ENCODE measurements at places on chromosomes 2 and 18.

GRCh38 chr18:74937291-74937690, 271.6 kb downstream of the PTGR3 start:
- no peak for DNase-seq

GRCh38 chr18:36901277-36901701, 72.4 kb downstream of the KIAA1328 start:
- DNase-seq = no peak

DNA sequence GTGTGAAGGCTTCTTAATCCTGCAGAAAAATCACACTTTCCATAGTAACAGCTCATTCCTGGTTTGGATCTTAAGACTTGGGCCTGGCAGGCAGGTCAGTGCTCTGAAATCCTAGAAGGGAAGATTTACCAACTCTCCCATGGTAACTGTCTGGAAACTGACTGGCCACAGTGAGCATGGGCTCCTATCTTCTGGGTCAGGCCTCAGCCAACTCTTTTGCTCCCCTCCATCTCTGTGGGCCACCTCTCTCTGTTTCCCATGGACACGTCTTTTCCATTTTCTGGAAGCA, 86.7 kb downstream of the ACAA2 start:
- DNase-seq = no peak

DNA sequence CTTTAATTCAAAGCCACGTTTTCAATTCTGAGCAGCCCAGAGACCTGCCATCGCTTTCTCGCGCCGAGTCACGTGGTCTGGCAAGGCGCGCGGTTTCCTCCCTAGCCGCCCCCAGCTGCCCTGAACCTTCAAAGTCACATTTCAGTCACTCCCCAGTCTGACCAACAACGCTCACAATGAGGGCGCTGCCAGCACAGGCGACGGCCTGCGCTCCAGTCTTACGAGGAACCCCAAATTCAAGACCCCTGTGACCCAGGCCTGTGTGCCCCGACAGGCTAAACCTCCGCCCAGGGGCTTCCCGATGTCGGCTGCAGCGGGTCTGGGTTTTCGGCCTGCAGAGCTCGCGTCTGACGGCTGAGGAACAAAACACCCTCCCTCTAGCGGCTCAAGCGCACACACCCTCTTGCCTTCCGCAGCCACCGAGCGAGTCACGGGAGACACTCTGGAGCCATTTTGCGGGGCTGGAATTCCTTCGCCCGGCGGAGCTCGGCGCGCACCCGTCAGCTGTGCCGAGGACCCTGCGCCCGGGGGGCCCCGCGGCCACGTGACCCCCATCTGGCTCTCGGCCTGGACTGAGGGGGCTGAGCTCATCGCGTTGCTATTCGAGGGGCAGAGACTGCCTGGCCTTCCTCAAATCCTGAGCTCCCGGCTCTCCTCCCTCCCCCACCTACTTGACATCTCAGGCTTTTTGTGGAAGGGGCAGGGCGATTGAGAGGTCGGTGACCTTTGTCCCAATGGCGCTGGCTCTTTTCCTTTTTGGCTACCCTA, 69.9 kb upstream of the ITGB6 start:
- peak; percentile 84 for DNase-seq

GRCh38 chr2:65076345-65076710, 20.1 kb downstream of the CEP68 start:
- DNase-seq = no peak

- no peak for DNase-seq
Observed at GRCh38 chr18:23814991-23815614, 125.8 kb downstream of the LAMA3 start.

GRCh38 chr2:112259509-112260294, 4.9 kb upstream of the ZC3H8 start:
- DNase-seq = peak; percentile 87

GRCh38 chr2:240922245-240922981, 16.3 kb downstream of the CROCC2 start:
- peak; percentile 5 for DNase-seq

- DNase-seq = no peak
Observed at GRCh38 chr2:36982467-36982866, 16.1 kb upstream of the STRN start.

DNA sequence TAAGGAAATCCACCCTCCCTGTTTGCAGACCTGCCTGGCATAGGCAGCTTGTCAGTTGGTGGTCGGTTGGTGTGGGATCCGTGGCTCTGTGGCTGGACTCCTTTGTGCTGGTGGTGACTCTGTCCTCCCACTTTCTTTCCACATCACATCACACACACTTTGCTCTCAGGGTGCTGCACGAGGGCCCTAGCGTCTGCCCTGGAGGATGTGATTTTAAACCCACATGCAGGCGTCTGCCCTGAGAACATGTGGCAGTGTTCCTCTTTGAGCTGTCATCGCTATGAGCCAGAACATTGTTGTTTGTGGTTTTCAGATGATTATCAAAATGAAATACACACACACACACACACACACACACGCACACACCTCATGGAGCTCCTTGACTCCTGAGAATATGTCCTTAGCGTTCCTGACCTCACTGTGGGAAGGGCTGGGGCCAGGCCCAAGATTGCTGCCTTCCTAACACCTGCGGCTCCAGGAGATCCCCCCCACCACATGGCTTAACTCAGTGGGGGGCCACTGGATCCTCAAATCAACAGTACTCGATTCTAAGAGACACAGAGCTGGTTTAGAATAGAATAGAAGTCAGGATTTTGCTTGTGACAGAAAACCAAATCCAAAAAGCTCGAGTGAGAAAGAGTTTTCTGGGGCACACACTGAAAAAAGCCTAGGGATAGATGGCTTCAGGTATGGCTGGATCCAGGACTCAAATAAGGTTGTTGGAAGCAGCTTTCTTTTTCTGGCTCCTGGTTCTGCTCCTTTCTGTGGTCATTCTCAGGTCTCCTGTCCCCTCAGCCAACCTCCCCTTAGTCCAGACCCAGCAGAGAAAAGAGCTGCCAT, 54.8 kb downstream of the RTP5 start:
- no peak for DNase-seq

DNA sequence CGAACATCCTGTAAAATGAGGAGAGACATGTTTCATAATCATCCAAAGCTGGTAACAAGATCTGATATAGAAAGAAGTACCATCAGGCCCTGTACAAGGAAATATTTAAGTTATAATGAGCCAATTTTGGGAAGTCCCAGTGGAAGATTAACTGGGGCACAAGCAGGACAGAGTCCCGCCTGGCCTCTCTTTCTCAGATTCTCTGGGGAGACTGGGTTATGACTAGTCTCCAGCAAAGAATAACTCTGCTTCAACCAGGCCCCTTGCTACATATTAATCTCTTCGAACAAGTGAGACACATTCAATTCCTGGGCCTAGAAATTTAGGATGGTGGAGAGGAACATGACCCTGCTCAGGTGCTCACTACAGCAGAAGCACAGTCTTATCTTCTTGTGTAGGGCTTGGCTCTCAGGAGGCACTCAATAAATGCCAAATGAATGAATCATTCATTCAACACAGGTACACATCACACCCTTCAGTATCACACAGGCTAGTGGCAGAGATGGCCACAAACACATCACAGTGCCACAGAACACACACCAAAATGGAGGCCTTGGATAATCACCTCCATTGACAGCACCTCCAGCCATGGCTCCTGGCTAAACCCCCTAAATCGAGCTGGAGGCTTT, 46.4 kb upstream of the RNF152 start:
- DNase-seq = no peak

DNA sequence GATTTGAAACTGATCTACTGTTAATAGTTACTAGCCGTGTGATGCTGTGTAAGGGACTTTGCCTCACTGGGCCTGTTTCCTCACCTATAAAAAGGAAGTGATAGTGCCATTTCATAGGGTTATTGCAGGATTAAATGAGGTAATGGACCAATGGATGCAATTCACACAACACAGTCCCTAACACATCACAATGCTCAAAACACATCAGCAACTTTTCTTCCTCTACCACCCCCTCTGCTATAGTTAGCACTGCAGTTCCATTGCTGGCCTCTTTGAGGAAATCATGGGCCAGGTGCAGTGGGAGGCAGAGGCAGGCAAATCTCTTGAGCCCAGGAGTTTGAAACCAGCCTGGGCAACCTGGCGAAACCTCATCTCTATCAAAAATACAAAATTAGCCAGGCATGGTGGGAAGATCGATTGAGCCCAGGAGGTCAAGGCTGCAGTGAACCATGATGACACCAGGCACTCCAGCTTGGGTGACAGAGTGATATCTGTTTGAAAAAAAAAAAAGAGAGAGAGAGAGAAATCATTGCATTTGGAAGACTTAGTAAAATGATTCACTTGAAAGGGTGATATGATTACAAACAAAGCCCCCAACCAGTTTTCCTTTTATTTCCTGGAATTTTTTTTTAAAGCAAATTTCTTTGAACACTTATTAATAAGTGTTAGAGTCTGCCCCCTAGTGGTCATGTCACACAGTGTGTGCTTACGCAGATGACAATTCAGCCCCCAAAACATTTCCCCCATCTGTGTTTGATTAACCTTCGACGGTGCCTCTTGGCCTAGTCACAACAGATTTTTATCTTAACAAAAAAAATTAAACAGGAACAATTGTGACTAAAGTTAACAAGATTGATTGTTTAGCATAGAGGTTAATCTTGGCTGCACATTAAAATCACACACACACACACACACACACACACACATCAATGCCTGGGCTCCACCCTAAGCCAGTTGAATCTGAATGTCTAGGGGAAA, 88.6 kb upstream of the BCL11A start:
- DNase-seq = peak; percentile 13

DNA sequence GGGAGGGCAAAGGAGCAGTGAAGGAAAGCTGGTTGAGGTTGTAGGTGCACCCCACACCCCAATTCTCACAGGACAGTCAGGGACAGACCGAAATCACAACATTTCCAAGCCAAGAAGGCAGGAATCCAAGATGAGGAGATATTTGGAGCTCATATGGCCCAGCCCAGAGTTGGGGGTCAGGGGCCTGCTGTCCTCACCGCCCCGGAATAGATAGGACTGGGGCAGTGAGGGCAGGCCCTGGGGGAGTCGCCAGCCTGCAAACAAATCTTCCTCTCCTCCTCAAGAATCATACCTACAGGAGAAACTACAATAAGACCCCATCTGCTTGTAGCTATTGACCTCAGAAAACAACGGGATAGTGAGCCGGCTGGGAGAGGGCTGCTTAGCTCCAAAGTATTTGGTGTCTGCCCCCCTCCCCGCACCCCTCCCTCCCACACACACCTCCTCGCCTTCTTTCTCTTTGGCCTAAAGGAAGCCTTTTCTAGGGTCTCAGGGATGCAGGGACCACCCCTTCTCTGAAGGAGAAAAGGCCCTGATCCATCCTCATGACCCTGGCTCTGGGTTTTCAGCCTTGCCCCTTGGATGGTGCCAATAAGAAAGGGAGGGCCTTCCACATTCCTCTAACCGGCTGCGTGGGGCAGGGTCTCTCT, 3.8 kb downstream of the EN1 start:
- DNase-seq = no peak

- DNase-seq = no peak
Observed at GRCh38 chr18:23723121-23723520, 33.9 kb downstream of the LAMA3 start.

- DNase-seq = peak; percentile 4
Observed at GRCh38 chr2:240932001-240932723, 26.0 kb downstream of the CROCC2 start.

DNA sequence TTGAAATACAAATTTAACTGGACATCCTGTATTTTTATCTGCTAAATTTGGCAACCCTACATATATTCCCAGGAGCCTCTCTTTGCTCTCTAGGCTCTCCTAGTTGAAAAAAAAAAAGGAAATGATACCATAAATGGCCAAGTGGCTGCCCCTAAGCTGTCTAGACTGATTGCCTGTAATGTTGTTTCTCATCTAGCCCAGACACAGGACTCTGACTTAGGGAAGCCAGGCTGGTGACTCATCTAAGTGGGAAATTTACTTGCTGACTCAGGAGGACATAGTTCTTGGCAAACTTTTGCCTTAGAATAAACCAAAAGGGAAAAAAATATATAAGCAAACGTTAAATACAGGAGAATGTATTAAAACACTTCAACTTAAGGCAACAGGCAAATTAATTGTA, 14.6 kb upstream of the ITGAV start:
- DNase-seq = no peak
